NCI-H524 treated with DMSO at 0.1 percent for 48 hours (cell line): ENCODE measurements at places on chromosomes 2 and 18.

GRCh38 chr2:99883358-99883757 is 259.0 kb downstream of the AFF3 start:
- DNase-seq = no peak

DNA sequence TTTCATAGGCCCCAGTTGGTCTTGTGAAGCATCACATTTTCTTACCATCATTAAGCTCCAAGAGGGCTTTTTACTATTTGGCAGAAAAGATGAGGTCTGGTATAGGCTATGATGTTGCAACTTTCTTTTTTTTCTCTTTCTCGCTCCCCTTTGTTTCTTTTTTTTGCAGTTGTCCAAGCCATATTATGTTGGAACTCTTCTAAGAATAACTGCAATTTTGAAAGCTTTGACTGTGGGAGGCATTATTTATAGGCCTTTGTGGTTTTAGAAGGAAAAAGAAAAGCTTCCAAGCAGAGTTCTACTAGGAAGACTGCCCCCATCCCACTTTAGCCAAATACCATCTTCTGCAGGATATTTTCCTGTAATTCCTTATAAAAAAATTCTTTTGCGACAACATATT is 571.6 kb downstream of the ARHGAP15 start:
- DNase-seq = no peak

GRCh38 chr2:188170356-188170755 is 121.3 kb upstream of the GULP1 start:
- DNase-seq = no peak

DNA sequence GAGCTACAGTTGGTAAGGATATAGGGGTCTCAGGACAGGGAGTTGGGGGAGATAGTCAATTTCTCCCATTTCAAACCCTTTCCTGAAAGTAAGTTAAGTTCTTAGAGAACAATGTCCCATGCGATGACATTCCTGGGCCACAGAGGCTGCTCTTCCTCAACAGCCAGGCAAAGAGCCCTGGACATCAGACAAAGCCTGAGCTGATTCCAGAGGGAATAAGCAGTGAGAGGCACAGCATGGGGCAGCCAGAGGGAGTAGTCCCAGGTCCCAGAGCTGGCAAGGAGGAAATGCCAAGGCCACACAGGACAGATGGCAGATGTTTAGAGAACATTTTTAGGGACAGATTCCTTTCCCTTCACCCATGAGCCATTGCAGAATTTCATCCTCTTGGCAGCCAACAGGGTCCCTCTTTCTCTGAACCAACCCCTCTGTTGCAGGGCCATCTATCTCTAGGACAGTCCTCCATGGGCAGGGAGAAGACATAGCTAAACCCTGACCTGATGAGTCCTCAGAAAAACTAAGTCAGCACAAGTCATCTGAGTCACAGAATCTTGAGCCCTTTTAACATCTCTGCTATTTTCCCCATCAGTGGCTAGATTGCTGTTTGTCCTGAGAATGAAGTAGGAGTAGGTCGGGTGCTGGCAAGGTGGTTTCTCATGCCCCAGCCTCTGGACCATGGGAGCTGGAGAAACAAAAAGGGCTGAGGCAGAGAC is 81.6 kb upstream of the STPG4 start:
- no peak for DNase-seq

DNA sequence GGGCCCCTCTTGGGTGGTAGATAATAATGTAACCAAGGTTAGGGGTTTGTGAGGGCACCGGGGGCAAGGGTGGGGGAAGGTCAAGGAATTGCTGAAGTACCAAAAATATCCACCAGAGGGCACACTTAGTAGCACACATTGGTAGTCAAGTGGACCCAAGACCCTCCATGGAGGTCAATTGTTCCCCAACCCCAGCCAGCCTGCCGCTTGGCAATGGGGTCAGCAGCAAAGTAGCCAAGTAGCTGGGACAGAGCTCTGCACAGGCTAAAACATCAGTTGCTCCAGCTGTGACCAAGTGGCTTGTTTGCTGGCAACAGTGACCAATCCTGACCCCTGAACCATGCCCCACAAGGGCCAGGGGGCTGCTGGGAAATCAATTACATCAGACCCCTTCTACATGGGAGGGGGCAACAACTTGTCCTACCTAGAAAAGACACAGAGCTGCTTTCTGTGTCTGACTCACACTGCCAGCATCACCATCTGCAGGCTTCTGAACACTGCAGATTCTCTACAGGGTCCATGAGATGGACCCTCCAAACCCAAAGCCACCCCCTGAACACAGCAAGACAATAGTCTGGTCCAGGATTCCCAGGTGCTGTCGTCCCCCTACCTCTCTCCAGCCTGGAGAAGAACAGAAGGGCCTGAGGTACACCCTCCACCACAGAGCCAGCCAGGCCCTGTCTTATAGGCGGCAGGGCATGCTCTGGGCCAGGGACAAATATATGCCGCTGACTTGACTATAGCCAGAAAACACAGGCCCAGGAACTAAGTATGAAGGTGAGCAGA is 76.0 kb downstream of the EMX1 start:
- no peak for DNase-seq

GRCh38 chr18:28198620-28199019 is 21.7 kb upstream of the CDH2 start:
- no peak for DNase-seq

DNA sequence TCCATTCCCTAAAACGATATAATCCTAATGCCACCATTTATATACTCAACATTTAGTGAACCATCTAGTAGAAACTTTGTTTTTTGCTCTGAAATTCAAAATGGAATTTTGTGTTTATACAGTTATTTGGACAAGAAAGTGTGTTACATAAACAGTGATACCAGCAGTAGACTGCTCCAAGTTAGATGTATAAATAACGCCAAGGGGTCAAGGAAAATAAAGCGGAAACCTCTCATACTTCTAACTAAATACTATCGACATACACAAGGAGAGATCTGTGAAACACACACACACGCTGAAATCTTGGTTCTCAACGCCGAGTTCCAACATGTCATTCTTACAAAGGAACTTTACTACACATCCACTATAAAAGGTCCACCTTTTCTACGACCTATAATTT is 1.2 kb downstream of the TXNL1 start:
- DNase-seq = no peak

DNA sequence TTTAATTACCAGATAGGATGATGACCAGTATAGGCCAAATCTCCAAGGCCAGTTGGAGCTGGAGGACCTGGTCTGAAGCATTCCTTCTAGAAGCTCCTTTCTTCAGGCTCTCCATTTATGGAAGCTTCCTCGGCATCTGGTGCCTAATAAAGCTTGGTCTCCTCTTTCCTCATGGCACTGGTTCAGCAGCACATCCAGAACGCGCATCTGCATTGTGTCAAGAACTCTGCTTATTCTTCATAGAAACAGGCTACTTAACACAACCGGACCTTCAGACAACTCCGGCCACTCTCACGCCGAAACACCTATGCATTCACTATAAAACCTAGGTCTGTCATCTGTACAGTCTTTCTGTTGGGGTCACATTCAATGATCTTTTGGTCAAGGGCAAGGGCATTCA is 99.8 kb downstream of the COL6A3 start:
- DNase-seq = no peak

DNA sequence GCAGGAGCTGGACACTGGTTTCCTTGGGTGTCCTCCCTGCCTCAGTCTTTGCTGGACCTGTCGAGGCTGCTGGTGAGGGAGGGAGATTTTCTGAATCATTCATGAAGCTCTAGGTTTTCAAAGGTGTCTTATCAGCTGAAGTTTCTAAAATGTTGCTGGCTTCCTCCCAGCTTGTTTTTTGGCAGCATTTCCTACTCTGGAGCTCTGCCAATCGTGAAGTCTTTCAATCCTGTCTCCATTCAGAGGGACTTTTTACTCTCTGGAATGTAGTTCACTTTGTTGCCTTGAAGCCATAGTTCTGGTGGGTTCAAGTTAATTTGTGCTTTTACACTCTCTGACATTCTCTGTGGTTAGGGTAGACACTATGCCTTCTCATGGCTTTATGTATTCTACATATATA is 23.9 kb downstream of the SNTG2 start:
- no peak for DNase-seq

DNA sequence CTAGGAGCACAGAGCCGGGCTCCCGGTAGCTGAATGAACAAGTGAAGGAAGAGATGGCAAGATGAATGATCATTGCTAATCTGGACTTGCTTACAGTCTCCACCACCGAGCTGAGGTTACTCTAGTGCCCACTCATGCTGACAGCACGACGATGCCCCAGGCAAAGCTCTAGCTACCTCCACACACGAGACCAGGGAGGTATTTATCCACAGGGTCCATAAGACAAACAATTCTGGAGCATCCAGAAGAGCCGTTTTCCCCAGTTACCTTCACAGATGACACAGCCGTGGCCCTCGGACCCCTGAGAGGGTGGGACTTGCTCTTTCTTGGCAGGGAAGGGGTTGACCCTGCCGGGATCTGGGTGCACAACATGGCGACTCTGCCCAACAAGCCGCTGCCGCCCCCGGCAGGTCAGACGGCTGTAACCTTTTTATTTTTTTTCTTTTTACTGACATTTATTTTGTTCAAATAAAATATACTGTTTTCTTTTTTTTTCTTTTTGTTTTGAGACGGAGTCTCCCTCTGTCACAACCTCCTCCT is 120.3 kb downstream of the PXDN start:
- no peak for DNase-seq

DNA sequence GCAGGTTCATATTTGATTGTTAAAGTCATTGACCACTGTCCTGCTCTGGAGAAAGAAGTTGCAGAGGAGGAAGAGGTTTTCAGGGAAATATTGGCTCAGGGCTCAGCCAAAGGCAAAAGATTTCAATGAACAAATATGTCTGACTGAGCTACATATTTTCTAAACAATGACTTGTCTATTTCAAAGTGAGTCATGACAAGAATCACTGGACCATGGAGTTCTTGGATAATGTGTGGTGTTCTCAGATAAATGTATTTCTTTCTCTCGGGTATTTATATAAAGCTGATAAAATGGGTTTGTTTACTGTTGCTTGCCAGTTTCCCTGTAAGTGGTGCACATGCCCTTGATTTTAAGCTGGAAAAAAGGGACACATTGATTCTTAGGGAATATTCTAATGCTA is 34.3 kb upstream of the RMP24 start:
- DNase-seq = no peak

- DNase-seq = no peak
These were observed 335.8 kb downstream of the TRIB2 start for GRCh38 chr2:13052547-13052946.

GRCh38 chr2:236686561-236686960 is 116.9 kb downstream of the ACKR3 start:
- DNase-seq = no peak

DNA sequence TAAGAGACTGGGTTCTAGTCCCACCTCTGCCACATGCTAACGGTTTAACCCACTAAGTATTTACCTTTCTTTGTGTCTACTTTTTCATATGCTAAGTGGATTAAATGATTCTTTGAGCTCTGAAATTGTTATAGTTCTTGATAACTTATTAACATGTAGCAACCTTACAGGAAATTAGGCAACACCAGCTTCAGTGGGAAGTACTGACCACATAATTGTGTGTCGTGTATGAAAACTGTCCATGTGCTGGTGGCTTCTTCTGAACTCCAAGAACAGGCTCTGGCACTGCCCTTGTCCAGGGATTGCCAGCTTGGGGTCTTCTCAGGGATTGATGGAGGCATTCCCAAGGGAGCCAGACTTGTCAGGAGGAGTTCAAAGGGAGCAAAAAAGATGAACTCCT is 427.7 kb downstream of the TGIF1 start:
- DNase-seq = no peak

GRCh38 chr2:1350111-1350510 is 63.2 kb upstream of the TPO start:
- no peak for DNase-seq

DNA sequence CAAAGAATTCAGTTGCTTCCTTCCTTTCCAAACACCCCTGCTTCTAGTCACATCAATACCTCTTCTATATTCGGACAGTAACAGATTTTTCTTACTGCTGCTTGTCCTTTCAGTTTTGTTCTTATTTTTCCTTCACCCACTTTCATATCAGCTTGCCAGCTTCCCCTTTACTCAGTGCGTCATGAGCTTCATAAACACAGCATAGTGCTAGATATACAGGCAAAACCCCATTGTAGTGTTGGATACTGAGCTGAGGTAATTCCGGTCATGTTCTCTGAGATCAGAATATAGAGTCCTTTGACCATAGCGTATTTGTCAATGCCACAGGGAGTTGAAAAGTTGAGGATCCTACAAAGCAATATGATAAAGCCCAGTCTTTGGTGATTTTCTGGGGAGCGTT is 2.4 kb downstream of the FARP2 start:
- DNase-seq = no peak

DNA sequence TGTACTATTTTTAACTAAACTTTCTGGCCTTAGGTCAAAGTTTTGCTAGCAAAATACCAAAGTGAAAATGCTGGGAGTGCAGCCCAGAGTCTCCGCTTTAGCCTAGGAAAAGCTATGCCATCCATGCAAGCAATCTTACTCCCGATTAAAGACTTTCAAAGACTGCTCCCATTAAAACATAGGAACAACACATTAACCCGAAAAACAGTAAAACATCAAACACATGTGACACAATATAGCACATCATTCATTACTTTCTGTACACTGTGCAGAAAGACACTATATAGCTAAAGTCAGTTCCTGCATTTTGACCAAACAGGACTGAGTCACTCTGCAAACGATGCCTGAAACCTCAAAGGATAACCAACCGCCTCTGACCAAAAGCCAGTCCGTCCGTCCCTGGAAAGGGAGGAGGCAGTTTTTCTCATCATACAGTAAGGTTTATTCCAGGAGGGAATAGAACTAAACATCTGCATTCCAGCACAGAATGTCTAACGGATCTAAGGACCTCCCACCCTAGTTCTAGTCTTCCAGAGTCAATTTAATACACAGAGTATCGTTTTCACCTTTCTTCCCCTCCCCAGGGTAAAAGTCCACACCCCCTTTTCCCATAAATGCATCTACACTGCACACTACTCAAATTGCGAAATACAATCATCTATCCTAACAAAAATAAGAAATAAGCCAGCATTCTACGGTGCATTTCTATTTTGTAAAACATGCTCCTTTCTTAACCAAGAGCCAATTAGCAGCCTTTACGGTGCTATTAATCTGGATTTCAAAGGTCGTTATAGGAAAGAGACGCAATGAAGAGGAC is 1.7 kb downstream of the ROCK2 start:
- DNase-seq = no peak

DNA sequence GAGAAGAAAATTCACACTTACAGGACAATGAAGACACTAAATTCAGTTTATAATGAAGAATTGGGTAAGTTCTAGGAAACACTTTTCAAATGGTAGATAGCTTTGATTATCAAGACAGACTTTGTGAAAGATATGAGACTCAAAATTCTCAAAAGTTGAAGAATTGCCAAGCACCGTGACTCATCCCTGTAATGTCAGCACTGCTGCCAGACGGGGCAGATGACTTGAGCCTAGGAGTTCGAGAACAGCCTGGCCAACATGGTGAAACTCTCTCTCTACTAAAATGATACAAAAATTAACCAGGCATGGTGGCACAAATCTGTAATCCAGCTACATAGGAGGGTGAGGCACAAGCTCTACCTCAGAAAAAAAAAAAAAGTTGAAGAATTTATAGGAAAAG is 1820.1 kb upstream of the LRRTM1 start:
- no peak for DNase-seq

- no peak for DNase-seq
These were observed 1220.6 kb upstream of the CDH2 start for GRCh38 chr18:29397536-29397935.

- DNase-seq = no peak
These were observed 1.3 kb upstream of the PAX3 start for GRCh38 chr2:222299906-222300725.
